T-cell (primary cell): ENCODE measurements at places on chromosomes 12 and 14. TPM values are rescaled to one million over a fixed set of nuclear protein-coding genes. Genes with fewer than 3 reads are reported as not detected.

GRCh38 chr12:108332791-108333382, 6.2 kb downstream of the CMKLR1 start:
- no peak for DNase-seq
- H3K36me3 ChIP-seq = no peaks in the 10 kb centered on the region
- H3K4me3 ChIP-seq = no peak overlapping the region
- peak overlapping the region; percentile 19 for H3K27ac ChIP-seq
- H3K27me3 ChIP-seq = peaks cover 6% of the 10 kb centered on the region
- H3K4me1 ChIP-seq = no peaks in the 10 kb centered on the region

DNA sequence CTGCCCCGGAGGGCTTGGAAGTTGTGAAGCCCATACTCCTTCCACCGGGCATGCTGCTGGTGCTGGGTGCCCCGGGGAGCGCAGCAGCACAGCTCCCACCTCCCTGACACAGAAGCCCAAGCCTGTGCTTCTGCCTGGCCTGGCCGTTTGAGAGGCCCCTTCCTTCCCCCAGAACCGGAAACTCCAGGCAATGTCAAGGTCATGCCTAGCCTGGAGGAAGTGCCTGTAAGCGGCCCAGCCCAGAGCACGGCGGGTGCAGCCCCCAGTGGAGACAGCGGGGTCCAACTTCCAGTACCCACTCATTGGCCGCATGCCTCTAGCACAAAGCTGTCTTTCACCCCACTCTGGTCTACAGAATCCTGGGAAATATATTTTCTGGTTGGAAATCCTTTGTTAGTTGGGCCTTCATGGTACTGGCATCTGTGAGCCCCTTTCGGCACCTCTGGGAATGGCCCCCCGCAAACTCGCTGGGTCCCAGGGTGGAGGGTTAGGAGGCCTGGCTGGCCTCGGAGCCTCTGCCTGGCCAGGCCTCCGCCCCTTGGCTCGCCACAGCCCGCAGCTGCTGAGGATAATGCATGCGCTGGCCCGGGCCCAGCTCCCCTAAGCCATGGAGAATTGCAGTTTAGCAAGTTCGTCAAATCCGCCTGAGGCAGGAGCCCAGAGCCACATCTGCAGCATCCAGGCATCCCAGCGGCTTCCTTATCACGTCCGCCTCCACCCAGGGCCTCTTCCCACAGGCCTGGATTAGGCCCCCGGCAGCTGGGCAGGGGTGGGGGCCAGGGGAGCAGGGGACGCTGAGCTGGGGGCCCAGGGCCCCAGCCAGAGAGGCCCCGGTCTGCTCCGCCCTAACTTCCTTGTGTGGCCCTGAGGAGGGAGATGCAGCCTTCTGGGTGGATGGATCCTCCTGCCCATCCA, 48.9 kb upstream of the DLK1 start:
- H3K27me3 ChIP-seq = no peaks in the 10 kb centered on the region
- DNase-seq = no peak
- H3K4me3 ChIP-seq = no peak overlapping the region
- no peaks in the 10 kb centered on the region for H3K36me3 ChIP-seq
- peaks cover 7% of the 10 kb centered on the region for H3K4me1 ChIP-seq
- H3K27ac ChIP-seq = no peak overlapping the region

GRCh38 chr12:119229837-119230236, 51.1 kb downstream of the HSPB8 start:
- DNase-seq = no peak
- H3K4me1 ChIP-seq = no peaks in the 10 kb centered on the region
- H3K36me3 ChIP-seq = no peaks in the 10 kb centered on the region
- H3K4me3 ChIP-seq = no peak overlapping the region
- H3K27me3 ChIP-seq = no peaks in the 10 kb centered on the region

- peaks cover 8% of the 10 kb centered on the region for H3K4me1 ChIP-seq
- no peak overlapping the region for H3K4me3 ChIP-seq
- H3K36me3 ChIP-seq = no peaks in the 10 kb centered on the region
- no peak for DNase-seq
Measured at GRCh38 chr14:63435838-63436237, 107.3 kb downstream of the PPP2R5E start.

DNA sequence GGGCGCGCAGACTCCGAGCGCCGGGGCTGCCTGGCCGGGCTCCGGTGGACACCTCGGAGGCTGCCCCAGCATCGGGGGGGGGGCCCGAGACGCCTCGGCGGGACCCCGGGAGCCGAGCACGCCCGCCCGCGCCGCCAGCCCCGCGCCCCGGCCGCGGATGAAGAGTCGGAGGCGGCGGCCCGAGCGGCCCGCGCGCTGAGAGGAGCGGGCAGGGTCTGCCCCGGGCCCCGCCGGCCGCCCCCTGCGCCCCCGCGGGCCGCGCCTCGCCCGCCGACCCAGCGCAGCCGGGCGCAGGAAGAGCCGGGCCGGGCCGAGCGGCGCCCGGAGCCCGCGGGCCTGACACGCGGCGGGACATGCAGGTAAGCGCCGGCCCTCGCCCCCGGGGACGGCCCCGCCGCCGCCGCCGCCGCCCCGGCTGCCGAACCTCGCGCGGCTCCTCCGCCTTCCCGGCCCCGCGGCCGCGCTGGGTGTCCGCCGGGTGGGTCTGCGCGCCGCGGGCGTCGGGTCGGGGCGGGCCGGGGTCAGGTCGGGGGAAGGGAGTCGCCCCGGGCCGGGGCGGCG, 63.7 kb downstream of the FBXL14 start:
- peaks cover 83% of the 10 kb centered on the region for H3K27me3 ChIP-seq
- no peak overlapping the region for H3K27ac ChIP-seq
- no peaks in the 10 kb centered on the region for H3K36me3 ChIP-seq
- DNase-seq = no peak
- no peak overlapping the region for H3K4me3 ChIP-seq

- DNase-seq = no peak
- no peaks in the 10 kb centered on the region for H3K36me3 ChIP-seq
- no peaks in the 10 kb centered on the region for H3K27me3 ChIP-seq
- H3K4me3 ChIP-seq = no peak overlapping the region
- no peaks in the 10 kb centered on the region for H3K4me1 ChIP-seq
- H3K27ac ChIP-seq = no peak overlapping the region
Measured at GRCh38 chr12:76670776-76671175, 93.1 kb upstream of the ZDHHC17 start.

- no peak overlapping the region for H3K27ac ChIP-seq
- no peaks in the 10 kb centered on the region for H3K4me1 ChIP-seq
- no peaks in the 10 kb centered on the region for H3K27me3 ChIP-seq
- no peak for DNase-seq
- H3K4me3 ChIP-seq = no peak overlapping the region
- H3K36me3 ChIP-seq = no peaks in the 10 kb centered on the region
Measured at GRCh38 chr14:104876251-104876699, 11.2 kb downstream of the CEP170B start.

- no peaks in the 10 kb centered on the region for H3K36me3 ChIP-seq
- peaks cover 31% of the 10 kb centered on the region for H3K27me3 ChIP-seq
- H3K4me3 ChIP-seq = no peak overlapping the region
- peaks cover 17% of the 10 kb centered on the region for H3K4me1 ChIP-seq
- H3K27ac ChIP-seq = no peak overlapping the region
Measured at GRCh38 chr12:62930546-62931425, 4.2 kb downstream of the PPM1H start.

GRCh38 chr12:12033824-12034223, 36.9 kb upstream of the BCL2L14 start:
- DNase-seq = no peak
- H3K27me3 ChIP-seq = no peaks in the 10 kb centered on the region

DNA sequence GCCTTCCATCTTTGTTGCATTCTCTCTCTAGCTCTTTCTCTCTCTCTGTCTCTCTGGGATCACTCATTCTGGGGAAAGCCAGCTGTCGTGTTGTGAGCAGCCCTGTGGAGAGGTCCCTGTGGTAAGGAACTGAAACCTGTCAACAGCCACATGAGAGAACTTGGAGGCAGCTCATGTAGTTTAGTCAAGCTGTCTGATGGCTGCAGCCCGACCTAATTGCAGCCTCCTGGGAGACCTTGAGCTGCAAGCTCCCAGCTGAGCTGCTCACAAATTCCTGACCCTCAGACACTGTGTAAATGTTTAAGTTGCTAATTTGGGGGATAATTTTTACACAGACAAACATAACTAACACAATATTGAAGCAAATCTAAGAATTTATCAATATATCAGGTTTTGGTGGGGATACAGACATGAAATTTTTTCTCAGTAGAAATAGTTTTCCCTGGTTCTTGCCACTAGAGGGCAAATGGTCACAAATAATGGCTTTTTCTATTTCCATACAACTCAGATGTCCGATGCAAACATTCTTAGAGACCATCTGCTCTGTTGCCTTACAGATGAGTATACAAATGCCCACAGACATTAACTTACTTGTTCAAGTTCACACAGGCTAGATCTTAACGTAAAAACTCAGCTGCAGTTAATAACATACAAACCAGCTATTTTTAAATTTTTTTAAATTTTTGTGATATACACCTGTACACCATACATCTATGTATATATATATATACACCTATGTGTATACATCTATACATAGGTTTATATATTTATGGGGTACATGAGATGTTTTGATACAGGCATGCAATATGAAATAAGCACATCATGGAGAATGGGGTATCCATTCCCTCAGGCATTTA, 15.5 kb upstream of the KRR1 start:
- DNase-seq = no peak
- H3K4me1 ChIP-seq = peaks cover 3% of the 10 kb centered on the region
- no peaks in the 10 kb centered on the region for H3K27me3 ChIP-seq
- H3K36me3 ChIP-seq = no peaks in the 10 kb centered on the region
- no peak overlapping the region for H3K27ac ChIP-seq
- H3K4me3 ChIP-seq = no peak overlapping the region

DNA sequence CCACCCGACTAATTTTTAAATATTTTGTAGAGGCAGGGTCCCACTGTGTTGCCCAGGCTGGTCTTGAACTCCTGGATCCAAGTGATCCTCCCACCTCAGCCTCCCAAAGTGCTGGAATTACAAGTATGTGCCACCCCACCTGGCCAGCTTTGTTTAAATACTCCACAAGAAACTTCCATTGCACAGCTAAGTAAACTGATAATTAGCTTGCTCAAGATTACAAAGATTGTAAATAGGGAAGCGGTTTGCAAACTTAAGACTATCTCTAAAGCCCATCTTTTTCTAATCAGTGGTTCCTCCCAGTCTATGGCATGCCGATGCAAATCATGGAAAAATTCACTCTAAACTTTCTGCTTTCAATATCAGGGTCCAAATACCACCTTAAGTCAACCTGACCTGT, 9.7 kb downstream of the SLC7A8 start:
- no peak overlapping the region for H3K27ac ChIP-seq
- H3K4me1 ChIP-seq = peaks cover 5% of the 10 kb centered on the region
- no peaks in the 10 kb centered on the region for H3K36me3 ChIP-seq
- H3K27me3 ChIP-seq = peaks cover 18% of the 10 kb centered on the region
- DNase-seq = no peak
- H3K4me3 ChIP-seq = no peak overlapping the region

DNA sequence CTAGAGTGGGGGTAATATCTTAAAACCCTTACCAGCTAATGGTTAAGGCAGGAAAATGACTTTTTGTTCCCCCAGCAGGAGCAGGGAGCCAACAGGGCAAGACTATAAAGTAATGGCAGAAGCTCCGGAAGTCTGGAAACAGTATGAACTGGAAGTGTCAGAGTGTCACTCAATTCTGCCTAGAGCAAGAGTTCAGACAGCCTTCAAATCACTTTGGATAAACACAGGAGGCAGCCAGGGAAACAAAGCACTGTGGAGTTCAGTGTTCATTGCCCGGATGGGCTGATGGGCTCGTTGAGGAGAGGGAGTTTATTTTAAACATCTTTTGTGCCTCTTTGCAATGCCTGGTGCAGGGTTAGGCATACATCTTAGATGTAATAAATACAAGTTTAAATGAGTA, 16.5 kb upstream of the DYRK2 start:
- peaks cover 42% of the 10 kb centered on the region for H3K4me1 ChIP-seq
- H3K27ac ChIP-seq = peak overlapping the region; percentile 82
- no peak overlapping the region for H3K4me3 ChIP-seq
- H3K36me3 ChIP-seq = no peaks in the 10 kb centered on the region
- no peak for DNase-seq

- H3K27ac ChIP-seq = peak overlapping the region; percentile 46
- H3K27me3 ChIP-seq = no peaks in the 10 kb centered on the region
- no peak for DNase-seq
- H3K36me3 ChIP-seq = peaks cover 73% of the 10 kb centered on the region
- no peaks in the 10 kb centered on the region for H3K4me1 ChIP-seq
- H3K4me3 ChIP-seq = no peak overlapping the region
Measured at GRCh38 chr12:14937689-14938088, 648 bp downstream of the ERP27 start.

- no peak for DNase-seq
- H3K4me3 ChIP-seq = no peak overlapping the region
- peaks cover 4% of the 10 kb centered on the region for H3K27me3 ChIP-seq
- H3K4me1 ChIP-seq = peaks cover 12% of the 10 kb centered on the region
Measured at GRCh38 chr14:33949411-33949893, 1.4 kb downstream of the EGLN3 start.

- peaks cover 48% of the 10 kb centered on the region for H3K36me3 ChIP-seq
- H3K27me3 ChIP-seq = no peaks in the 10 kb centered on the region
- no peak overlapping the region for H3K27ac ChIP-seq
- H3K4me1 ChIP-seq = no peaks in the 10 kb centered on the region
- H3K4me3 ChIP-seq = no peak overlapping the region
- DNase-seq = no peak
Measured at GRCh38 chr12:55777856-55778255, 34.9 kb downstream of the GDF11 start.

GRCh38 chr12:93626160-93626559, 51.0 kb upstream of the CRADD start:
- no peak for DNase-seq
- no peak overlapping the region for H3K4me3 ChIP-seq
- H3K4me1 ChIP-seq = no peaks in the 10 kb centered on the region
- H3K27me3 ChIP-seq = no peaks in the 10 kb centered on the region
- no peak overlapping the region for H3K27ac ChIP-seq
- no peaks in the 10 kb centered on the region for H3K36me3 ChIP-seq

DNA sequence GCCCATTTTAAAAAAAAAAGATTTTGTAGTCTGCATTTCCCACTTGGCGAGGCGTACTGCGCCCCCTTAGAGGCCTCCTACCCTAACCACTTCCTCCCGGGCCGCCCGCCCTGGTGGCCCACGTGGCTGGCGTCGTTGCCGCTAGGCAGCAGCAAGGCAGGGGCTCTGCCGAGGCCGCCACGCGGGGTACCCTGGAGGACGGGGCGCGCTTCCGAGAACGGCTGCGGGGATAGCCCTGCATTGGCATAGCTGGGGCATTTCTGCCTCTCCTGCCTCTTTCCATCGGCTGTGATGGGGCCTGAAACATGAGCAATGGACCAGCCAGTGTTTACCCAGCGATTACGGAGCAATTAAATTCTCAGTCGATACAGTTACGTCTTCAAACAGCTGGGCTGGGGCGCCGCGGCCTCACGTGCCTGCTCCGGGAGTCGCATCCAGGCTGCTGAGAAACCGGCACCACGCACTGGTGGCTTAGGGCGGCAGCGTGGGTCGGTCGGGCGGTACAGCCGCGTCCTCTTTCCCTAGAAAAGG, 38.0 kb downstream of the IQSEC3 start:
- H3K36me3 ChIP-seq = no peaks in the 10 kb centered on the region
- peaks cover 48% of the 10 kb centered on the region for H3K27me3 ChIP-seq
- no peak overlapping the region for H3K4me3 ChIP-seq
- H3K27ac ChIP-seq = no peak overlapping the region
- peak; percentile 43 for DNase-seq

LMNTD1 gene
- not detected for total RNA-seq

EFS gene
- not detected for total RNA-seq

CLBA1 gene
- 2.7 TPM for total RNA-seq

ANKRD33 gene
- not detected for total RNA-seq

CPNE6 gene
- total RNA-seq = not detected
